Activated CD8-positive, alpha-beta memory T cell treated with anti-CD3 and anti-CD28 coated beads, Interleukin-2, amount 10 ng/mL, durations not matched to agents 7 days and 5 days (primary cell): ENCODE measurements at places on chromosomes 16 and 17.

DNA sequence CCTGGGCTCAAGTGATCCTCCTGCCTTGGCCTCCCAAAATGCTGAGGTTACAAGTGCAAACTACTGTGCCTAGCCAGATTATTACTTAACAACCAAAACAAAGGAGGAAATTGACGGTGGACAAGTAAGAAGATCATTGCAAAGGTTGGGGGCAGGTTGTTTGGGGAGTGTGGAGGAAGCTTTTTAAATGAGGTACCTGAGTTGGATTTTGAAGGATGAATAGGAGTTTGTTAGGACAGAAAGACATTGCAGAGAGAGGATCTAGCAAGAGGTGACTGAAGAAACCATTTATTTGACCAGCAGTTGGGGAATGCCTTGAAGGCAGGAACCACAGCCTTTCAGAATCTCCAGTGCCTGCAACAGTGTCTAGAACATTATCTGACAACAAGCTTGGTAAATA, 51.3 kb downstream of the ABCC1 start:
- DNase-seq, result no peak

DNA sequence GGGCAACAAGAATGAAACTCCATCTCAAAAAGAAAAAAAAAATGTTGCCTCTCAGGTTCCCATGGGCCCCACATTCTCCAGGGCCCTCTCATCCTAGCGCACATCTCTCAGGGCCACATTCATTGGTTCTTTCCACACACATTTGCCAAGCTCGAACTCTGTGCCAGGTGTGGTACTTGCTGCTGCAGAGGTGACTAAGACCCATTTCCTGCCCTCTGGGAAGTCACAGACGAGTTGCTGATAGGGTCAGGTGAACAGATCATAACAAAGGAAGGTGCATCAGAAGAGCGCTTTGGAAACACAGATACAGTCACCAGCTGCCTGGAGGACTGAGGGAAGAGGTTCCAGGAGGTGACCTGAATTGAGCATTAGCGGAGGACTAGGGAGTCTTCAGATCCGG, 1.0 kb downstream of the GSDMA start:
- DNase-seq, result no peak

GRCh38 chr17:1108765-1109605, 70.8 kb downstream of the ABR start:
- DNase-seq, result peak; percentile 73

GRCh38 chr17:45751466-45751865, 32.7 kb upstream of the CRHR1 start:
- no peak for DNase-seq

GRCh38 chr17:63741143-63741407, 524 bp downstream of the STRADA start:
- no peak for DNase-seq

GRCh38 chr16:4947722-4948503, 10.2 kb upstream of the SEC14L5 start:
- DNase-seq, result no peak

DNA sequence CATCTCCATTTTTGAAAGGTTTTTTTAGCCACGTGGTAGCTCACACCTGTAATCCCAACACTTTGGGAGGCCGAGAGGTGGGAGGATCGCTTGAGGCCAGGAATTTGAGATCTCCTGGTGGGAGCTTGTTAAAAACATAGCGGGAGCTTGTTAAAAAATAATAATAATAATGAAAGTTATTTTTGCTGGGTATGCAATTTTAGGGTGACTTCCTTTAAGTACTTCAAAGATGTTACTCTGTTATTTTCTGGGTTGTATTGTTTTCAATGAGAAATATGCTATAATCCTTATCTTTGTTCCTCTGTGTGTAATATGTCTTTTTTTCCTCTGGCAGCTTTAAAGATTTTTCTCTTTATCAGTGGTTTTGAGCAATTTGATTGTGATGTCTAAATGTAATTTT, 48.1 kb downstream of the NLK start:
- no peak for DNase-seq

GRCh38 chr16:87936375-87937230, at the start of gene CA5A:
Gene CA5A (minus strand): TSS chr16:87936529. CDS start chr16:87936450, 79 bp downstream.
- DNase-seq, result no peak

GRCh38 chr16:1909561-1910231, 8.5 kb downstream of the HS3ST6 start:
- DNase-seq, result no peak

DNA sequence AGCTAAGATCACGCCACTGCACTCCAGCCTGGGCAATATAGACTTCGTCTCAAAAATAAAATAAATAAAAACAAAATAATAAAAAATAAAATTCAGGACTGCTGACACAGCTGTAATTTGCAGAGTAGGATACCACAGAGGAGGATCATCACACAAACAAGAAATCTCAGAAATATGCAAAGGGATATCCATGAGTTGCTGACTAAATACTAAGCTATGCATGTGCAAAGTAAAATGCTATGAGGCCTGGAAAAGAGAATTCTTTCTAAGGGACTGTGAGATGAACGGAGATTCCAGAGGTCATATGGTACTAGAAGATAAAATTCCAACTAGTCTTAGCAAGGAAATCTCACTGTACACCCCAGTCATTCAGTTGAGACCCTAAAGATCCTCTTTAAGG, 74.8 kb downstream of the SLC39A11 start:
- DNase-seq, result no peak

DNA sequence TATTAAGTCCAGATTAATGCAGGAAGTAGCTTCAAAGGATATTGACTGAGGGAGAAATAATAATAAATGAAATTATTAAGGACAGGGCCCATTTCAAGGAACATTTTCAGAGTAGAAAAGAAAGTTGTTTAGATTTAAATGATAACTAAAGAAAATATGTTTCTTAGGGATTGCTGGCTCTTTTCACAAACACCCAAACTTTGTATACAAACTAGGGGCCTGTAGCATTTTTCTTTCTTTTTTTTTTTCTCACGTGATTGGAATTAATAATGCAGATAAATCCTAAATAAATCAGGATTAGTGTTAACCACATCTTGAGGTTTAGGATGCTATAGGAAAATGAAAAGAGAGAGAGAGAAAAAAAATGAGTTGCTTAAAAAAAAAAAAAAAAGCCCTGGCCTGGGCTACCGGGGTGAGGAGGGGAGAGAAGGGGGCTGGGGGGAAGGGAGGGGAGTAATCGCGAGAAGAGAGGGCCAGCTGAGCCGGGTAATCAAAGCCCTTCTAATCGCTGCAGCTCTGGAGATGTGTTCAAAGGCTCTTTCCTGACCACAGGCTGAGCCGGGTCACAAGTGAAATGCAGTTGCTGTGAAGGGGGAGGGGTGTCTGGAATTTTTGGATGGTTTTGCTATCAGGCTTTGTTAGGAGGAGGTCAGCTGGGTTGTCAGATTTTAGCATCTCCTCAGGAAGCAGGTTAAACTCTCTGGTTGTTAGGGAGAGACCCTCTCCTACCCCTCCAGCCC, 104.6 kb upstream of the ZFHX3 start:
- DNase-seq, result no peak

DNA sequence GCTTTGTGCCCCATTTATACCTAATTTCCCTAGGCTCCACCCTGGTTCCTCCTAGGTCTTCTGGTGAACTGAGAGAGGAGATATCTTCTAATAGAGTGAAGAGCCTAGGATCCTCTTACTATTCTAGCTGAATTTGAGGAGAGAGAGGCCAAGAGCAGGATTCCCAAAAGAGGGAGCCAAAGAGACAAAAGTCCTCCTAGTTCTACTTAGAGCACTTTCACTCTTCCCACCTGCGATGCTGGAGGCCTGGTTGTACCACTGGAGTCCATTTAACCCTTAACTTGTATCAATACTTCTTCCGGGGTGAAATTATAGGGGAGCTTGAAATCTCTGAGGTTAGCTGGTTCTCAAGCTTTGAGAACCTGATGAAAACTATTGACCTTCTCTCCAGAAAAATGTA, 3.4 kb upstream of the SSH2 start:
- DNase-seq, result no peak

GRCh38 chr17:82118815-82119380, 20.9 kb upstream of the FASN start:
- DNase-seq, result no peak

DNA sequence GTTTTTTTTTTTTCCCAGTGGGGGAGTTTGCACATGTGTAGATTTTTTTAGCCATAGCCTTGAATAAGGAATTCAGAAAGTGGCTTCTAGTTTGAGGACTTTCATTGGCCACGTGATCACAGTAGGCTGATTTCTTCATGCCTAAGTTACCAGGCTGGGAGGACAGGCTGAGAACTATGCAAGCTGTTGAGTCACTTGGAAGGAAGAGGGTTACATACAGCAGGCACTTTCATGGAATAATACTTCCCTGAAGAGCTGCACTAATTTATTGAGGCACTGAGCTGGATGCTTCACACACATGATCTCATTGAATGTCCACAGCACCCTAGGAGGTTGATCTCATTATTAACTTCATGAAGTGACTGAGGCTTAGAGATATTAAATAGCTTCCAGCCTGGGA, 22.8 kb downstream of the PRKCB start:
- no peak for DNase-seq

GRCh38 chr17:19702217-19702641, 14.2 kb downstream of the SLC47A2 start:
- DNase-seq, result peak; percentile 39

- DNase-seq, result no peak
Measured at GRCh38 chr16:55737966-55738365, 82.2 kb downstream of the SLC6A2 start.

- DNase-seq, result no peak
Measured at GRCh38 chr16:59154295-59154694, 420.2 kb upstream of the GOT2 start.

DNA sequence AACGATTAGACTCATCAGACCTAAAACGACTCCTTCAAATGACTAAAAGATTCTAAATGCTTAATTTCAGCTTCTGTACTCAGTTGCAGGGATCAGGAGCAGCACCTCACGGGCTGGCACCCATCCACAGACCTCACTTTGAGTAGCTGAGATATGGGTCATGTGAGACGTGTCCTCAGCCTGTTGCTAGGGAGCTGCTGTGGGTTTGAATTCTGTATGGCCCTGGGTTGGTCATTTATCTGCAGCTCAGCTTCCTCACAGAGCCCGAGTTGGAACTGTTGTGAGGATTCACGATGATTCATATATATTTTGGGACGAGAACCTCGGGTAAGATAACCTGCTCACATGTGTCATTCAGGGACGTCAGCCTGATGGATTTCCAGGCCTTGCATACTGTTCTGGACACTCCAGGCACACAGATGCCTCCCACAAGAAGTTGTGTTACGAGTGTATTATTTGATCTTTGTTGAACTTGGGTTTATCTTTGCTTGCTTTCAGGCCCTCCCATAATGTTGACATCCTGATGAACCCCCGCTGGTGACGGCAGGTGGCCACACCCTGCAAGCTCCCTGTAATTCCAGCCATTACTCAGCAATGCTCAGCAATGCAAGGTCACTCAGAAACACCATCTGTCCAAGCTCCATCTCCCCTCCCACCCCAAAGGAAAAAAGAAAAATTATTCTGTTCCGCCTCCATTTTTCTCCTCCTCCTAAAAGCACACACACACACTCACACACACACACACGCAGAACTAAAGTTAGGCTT, 137.6 kb downstream of the RBFOX3 start:
- DNase-seq, result no peak

GRCh38 chr17:49180303-49180702, 30.1 kb downstream of the GNGT2 start:
- DNase-seq, result peak; percentile 69

DNA sequence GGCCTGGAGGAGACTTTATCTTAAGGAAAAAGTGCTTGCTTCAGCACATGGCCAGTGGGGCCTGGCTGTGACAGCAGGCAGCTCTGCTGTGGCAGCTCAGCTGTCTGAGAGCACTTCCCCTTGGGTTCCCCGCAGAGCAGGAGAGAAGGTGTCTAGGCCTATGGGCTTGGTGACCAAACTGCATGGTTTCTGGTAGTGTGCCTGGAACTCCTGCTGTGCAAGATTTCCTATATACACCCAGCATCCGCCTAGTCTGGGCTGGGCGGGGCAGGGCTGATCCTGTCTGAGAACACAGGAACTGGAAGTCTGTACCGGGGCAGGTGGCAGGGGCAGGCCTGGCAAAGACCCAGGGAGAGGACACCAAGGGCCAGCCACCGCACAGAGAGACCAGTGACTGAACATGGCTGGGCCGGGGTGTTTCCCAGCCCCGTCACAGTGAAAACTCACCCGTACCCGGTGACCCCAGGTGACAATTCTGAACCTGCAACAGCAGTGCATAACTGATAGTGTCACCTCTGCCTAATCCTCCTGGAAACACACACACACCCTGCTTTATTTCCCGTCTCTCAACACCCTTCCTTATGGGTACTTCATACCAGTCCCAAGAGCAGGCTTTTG, 39.3 kb downstream of the CHD9 start:
- DNase-seq, result peak; percentile 43

- no peak for DNase-seq
Measured at GRCh38 chr16:65895906-65896305, 470.6 kb upstream of the CDH5 start.

GRCh38 chr16:13378151-13378550, 476.8 kb downstream of the SHISA9 start:
- DNase-seq, result no peak

DNA sequence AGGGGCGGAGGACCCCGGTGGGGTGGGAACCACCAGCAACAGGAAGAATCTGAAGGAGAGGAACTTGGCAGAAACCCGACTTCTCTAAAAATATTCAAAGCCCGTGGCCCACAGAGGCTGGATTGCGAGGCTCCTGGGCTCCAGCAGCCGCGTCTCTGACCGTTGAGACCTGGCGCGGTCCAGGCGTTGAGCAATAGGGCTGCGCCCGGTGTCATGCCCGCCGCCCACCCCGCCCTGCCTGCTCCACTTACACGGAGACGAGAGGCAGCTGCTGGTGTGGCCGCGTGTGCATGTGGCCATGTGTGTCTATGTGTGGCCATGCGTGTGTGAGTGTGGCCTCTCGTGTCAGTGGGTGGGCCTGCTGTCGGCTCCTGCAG, 83.6 kb downstream of the IRF8 start:
- DNase-seq, result no peak

GRCh38 chr17:61467416-61468262, 15.4 kb downstream of the TBX4 start:
- DNase-seq, result no peak

- DNase-seq, result no peak
Measured at GRCh38 chr17:47654991-47655390, 5.3 kb downstream of the KPNB1 start.

DNA sequence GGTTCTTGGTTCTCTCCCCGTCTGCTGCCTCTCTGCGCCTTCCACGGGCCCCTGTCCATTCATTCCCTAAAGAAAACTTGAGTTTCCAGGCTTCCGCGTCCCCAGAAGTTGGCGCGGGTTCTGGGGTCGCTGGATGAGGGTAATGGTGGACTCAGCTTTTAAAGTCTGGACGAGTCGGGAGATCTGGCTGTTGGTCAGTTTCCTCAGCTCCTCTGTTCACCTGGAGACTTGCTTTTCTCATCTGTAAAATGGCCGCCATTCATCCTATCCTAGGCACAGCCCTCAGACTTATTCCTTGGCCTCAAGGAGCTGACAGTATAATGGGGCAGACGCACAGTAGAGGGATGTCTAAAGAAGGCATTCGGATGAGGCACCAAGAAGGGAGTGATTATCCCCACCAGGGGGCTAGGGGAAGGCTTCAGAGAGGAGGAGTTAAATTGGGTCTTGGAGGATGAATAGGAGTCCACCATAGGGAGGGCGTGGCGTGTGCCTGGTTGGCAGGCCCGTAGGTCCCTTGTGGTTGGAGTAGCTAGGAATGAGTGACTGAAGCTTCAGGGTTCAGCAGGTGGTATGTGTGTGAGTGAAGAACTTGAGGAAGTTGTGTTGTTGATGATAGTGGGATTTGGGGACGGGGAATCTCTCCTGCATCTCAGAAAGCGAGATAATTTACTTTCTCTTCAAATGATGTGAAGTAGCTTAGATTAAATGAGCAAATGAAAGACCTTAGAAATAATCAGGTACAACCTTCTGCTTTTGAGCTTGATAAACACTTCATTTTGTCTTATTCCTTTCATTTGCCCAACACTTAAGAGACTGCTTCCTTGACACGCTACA, 652 bp downstream of the VPS35L start:
- DNase-seq, result peak; percentile 58

GRCh38 chr17:41360296-41360995, 9.2 kb downstream of the KRT33B start:
- no peak for DNase-seq
